ENCODE measurements at places on chromosomes 4 and X.

DNA sequence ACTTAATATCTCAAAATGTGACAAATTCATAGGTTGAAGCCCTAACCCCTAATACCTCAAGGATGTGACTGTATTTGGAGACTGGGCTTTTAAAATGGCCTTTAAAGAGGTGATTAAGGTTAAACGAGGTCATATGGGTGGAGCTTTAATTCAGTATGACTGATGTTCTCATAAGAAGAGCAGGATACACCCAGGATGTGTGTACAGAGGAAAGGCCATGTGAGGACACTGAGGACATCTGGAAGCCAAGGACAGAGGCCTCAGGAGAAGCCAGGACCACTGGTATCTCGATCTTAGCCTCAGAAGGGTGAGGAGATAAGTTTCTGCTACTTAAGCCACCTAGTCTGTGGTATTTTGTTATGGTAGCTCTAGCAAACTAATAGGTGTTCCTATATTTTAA lies 49.0 kb upstream of the SHISA3 start:
- no peak for DNase-seq

DNA sequence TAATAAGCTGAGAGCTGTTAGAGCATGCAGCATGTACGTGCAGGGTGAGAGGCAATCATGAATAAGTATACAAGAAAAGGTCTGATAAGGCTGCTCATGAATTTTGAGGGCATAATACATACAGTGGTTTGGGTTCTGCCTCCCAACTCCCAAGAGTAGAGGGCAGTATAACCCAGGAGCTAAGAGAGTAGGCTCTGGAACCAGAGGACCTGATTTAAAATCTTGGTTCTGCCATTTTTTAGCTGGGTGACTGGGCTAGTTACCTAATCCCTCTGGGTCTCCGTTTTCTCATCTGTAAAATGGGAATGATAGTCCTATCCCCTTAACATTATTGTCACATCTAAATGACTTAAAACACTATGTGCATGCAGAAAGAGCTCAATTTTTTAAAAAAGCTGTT lies 85.3 kb downstream of the LNX1 start:
- DNase-seq, result no peak

GRCh38 chr4:115883847-115884246 lies 770.4 kb upstream of the NDST4 start:
- no peak for DNase-seq

DNA sequence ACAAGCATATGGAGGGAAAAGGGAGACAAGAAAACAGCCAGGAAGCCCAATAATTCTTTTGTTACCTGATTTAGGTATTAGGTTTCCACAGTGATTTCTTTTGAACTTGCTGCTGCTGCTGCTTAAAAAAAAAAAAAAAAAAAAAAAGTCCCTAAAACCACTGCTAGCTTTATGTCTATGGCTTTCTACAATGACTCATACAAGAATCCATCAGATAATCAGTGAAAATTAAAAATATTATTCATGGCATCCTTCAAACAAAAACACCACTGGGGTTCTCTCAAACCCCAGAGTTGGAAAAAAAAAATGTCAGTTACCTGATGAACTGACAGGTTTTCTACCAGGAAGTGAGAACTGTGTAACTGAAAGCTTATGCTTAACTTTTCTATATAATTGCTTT lies 14.3 kb downstream of the EPHA5 start:
- DNase-seq, result no peak

DNA sequence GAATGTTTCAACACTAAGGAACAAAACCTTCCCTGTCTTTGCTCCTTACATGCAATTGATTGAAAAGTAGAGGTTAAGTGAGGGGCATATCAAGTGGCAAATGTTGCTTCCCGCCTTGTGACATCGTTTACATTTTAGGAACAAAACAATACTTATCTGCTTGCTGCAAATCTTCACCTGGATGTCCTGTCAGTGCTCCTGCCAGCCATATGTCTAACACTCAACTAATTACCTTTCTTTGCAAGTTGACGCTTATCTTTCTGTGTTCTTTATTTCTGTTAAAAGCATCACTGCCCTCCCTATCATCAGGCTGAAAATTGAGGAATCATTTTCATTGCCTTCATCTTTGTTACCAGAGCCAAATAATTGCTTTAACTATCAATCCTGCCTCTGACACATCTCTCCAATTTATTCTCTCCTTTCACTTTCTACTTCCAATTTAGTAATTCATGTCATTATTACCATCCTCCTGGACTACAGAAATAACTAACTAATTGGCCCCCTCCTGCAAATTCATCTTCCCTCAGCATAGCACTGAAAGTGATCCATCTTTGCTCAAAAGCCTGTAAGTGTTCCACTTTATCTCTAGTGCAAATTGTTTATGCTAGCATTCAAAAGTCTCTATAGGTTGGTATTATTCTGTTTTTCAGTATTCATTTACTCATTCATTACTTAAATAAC lies 298.7 kb upstream of the ATOH1 start:
- no peak for DNase-seq

- DNase-seq, result no peak
These were observed 67.4 kb downstream of the EGF start for GRCh38 chr4:109979920-109980717.

GRCh38 chr4:128416921-128417320 lies 129.3 kb upstream of the PGRMC2 start:
- DNase-seq, result no peak

DNA sequence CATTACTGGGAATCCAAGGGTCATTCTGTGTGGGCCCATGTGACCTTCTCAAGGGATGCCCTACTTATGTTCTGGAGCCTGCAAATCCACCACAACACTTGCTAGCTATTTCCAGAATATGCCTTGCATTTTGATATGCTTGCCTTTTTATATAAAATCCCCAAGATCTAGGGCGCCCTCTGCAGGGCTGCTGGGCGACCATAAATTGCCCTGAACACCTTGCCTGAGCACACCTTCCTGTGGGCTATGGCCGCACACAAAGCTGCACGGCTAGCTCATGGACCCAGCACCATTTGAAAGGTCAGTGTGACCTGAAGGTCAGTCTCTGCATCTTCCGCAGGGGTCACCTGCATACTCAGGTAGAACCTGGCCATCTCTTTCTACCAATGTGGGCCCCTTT lies 311.7 kb downstream of the NLGN4X start:
- no peak for DNase-seq

DNA sequence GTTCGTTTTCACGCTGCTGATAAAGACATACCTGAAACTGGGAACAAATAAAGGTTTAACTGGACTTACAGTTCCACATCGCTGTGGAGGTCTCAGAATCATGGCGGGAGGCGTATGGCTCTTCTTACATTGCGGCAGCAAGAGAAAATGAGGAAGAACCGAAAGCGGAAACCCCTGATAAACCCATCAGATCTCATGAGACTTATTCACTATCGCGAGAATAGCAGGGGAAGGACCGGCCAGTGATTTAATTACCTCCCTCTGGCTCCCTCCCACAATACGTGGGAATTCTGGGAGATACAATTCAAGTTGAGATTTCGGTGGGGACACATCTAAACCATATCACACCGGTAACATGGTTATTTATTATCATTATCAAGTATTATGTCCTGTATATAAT lies 2204.5 kb downstream of the ARAP2 start:
- DNase-seq, result no peak

- DNase-seq, result no peak
These were observed 610.2 kb downstream of the PCDH18 start for GRCh38 chr4:136922066-136922465.

DNA sequence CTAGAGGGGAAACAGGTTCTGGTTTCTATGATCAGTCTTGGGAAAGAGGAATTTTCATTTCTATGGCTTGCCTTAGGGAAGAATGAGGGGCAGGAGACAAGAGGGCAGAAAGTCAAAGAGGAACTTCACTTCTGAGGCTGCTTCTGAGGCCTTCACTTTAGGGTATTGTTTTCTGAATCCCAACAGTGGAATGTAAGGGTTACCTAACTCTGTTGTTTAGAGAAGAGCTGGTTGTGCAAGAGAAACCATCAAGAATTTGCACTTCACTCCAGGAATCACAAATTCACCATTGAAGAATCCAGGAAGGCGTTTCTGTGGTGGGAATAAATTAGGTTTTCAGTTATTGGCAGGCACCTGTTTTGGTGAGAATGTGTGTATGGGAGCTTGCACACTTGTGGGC lies 126.7 kb upstream of the AMOT start:
- DNase-seq, result no peak

DNA sequence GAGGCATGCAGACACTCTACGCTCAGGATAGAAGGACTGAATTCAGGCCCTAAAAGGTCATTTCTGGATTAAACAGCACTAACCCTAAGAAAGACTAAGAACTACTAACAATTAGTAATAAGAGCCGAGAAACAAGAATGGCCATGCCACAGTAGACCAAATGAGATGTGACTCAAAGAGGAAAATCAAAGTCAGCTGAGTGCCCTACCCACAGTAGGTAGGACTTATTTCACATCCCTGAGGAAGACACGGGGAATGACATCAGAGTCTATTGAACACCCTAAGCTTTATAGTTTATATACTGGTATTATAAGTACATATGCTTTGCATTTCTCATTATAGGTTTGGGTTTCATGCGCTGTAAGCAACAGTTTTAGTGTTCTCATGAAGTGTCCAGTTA lies 2.7 kb upstream of the ARSJ start:
- DNase-seq, result no peak

DNA sequence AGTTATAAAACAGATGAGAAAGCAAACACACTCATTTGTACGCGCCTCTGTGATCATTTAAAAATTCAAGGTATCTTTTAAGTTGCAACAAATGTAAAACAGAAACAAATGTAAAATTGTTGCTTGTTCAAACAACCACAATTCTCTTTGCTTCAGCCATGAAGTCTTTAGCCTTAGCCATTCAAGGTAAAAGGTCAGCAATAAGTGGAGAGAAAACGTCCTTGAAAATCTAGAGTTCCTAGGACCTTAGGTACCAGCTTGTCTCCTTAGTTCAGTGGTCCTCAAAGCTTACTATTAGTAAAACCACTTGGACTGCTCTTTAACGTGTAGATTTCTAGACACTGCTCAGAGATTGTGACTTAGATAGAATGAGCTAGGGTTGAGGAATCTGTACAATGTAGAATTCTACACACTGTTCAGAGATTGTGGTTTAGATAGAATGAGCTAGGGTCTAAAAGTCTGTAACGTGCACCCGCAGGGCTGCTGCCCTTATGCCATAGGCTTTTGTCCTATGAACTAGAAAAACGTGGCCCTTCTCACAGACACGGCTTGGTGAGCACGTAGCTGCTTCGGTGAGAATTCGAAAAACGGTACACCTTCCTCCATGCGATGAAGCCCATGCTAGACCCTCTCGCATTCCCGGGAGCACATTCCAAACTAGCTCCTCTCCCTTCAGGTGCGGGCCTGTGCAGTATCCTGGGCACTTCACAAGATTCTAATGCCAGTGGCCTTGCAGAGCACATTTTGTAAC lies 1.7 kb downstream of the PLAC8 start:
- DNase-seq, result no peak

- no peak for DNase-seq
These were observed 822.3 kb upstream of the FTHL17 start for GRCh38 chrX:31894152-31894551.

DNA sequence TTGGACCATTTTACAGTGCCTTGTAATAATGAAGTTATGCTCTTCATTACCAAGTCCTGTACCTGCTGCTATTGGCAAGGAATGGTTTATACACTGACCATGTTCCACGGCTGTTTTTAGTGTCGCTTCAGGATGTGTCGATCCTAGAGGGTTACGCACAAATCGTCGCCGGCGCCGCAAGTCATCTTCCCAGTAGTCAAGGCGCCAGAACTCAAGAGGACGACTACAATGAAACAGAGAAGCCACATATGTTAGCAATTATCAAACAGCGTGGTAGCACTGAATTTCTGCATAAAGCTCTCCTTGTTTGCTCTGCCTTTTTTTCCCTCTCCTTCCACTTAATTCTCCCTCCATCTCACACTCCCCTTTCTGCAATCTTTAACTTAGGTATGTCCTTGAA lies 17.0 kb downstream of the MAB21L2 start:
- no peak for DNase-seq

DNA sequence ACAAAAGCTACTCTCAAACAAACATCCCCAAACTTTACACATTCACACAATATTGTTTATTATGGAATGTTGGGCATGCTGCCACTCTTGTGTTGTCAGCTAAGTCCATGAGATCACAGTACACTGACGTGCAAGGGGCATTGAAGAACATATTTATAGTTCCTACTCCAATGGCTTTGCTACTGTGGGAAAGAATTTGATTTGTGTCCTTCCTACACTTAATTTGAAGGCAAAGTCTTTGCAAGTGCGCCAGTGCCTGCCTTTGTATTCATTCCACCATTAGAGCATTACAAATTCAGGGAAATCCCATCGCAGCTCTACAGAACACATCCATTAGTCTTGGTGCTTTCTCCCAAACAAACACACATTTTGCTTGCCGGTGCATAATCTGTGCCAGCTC lies 45.4 kb upstream of the FTHL17 start:
- DNase-seq, result no peak

GRCh38 chr4:80154545-80154933 lies 42.8 kb upstream of the PRDM8 start:
- DNase-seq, result no peak

DNA sequence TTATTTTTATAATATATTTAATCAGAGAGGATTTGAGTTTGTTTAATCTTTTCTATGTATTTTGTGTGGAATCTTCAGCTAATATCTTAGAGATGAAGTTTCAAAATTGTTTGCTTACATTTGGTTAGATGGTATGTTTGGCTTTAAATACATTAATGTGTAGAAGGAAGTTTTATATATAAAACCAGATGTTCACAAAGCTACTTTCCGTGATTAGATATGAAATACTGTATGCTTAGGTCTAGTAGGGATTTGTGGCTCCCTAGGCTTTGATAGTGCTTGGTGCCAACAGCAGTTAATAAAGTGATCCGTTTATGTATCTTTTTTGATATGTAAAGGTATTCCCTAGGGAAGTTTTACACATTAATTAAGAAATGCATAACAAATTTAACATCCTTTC lies 223.0 kb downstream of the ARHGAP10 start:
- no peak for DNase-seq

DNA sequence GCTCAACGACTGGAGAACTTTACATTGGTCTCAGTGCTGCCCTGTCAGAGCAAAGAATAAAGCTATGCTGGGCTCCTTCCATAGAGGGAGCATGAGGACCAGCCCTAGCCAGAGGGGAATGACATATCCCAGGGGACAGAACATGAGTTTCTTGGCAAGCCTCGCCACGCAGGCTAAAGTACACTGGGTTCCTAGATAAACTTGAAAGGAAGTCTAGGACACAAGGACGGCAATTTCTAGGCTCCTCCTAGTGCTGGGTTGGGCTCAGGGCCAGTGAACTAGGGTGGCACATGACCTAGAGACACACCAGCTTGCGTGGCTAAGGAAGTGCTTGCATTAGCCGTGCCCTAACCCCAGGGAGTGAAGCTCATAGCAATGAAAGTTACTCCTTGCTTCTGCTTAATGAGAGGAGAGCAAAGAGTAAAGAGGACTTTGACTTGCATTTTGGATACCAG lies 141.0 kb downstream of the MAB21L2 start:
- no peak for DNase-seq

All from DMS 273 treated with DMSO at 0.1 percent for 48 hours (cell line).